ENCODE measurements at places on chromosomes 5 and 9.

- DNase-seq = no peak
These were observed 77.5 kb downstream of the SLC1A3 start for GRCh38 chr5:36683821-36684434.

GRCh38 chr5:52466113-52466512 lies 321.6 kb upstream of the ITGA1 start:
- no peak for DNase-seq

DNA sequence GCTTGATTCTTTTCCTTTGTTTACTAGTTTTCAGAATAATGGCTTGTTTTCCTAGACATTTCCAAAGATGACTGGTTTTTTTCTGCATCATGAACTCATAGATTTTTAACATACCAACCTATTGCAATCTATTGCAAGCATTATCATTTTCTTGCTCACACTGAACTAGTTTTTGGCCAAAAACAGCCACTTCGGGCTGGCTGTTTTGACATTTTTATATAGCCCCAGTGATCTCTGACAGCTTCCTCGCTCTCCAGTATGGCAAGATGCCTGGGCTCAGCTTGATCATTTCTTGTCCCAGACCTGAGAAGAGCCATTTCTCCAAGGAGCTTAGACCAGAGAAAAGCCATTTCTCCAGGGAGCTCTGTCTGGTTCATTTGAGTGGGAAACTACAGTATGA lies 94.3 kb upstream of the MAMDC2 start:
- DNase-seq = no peak

DNA sequence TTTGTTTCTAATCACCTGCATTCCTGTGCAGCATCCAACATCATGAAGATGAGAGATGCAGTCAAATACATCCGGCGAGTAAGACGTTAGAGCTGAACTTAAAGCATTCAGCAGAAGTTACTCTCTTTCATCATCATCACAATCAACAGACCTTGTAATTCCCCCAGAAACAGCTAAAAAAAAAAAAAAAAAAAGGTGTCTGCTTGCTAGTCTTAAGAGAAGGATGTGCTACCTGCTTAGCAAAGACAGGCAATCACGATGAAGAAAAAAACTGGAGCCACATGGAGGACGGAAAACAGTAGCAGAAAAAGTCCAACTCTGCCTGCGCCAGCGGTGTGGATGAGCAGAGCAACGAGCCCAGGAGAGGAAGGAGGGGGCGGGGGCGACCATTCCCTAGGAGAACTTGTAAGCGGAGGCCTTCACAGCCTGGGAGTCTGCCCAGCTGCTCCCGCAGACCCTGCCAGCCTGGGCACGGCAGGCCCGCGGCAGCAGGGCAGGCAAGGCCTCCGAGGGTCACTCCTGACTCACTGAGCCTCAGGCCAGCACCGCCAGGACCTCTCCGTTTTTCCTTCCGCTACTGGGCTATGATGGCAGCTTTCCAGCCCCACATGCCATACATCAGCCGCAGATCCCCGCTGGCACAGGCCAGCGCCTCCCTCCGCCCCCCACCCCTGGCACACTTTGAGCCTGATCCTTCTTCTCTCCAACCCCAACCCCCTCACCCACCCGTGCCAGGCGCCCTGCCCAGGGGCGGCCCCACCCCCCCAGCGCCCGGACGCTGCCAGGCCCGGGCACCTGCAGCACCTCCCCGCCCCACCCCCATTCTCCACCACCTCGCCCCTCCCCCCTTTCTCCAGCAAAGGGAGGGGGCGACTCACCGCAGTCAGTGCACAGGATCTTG lies 1.4 kb downstream of the NRG2 start:
- DNase-seq = no peak

DNA sequence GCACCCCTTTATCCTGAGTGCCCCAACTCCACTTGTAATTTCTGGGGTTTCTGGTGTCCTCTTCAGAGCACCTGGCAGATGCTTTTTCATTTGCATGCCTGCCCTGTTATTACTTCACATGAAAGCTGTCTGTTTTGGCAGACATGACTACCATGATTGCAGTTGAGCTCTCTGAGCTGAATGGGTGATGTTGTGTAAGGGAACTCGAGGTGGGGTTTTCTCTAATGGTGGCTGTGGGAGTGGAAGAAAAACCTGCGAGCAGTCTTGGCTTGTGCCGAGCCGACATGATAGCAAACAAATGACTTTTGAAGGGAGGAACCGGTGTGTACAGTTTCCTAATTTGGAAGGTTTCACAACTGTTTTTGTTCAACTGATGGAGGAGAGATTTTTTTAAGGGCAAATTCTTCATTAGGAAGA lies 196.2 kb downstream of the AOPEP start:
- DNase-seq = no peak

- DNase-seq = no peak
These were observed 14.3 kb upstream of the SNCAIP start for GRCh38 chr5:122297587-122298298.

GRCh38 chr5:115100319-115100955 lies 69.3 kb downstream of the TRIM36 start:
- DNase-seq = no peak
